ENCODE measurements at places on chromosomes 13 and 19.

DNA sequence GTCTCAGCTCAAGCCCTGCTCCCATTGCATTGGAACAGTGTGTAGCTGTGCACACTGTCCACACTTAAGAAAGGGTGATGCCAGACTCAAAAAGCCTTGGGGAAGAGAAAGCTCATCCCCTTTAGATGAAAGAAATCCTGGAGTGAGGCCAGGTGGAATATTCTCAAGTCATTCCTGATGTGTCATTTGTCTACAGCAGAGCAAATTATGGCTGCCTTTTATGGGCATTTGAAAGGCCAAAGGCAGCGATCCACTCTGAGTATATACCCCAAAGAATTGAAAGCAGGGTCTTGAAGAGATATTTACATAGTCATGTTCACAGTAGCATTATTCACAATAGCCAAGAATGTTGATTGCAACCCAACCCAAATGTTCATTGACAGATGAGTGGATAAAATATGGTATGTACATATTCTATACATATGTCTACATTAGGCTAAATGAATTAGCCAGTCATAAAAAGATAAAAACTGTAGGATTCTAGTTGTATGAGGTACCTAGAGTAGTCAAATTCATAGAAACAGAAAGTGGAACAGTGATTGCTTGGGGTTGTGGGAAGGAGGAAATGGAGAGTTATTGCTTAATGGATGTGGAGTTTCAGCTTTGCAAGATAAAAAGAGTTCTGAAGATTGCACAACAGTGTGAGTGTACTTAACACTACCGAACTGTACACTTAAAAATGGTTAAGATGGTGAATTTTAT is 214.9 kb downstream of the KCNRG start:
- DNase-seq = no peak

- DNase-seq = peak; percentile 78
Measured at GRCh38 chr13:44575741-44576350, at the start of gene TSC22D1. TSS of gene TSC22D1 (minus strand) at chr13:44576330. CDS start at chr13:44576074, 256 bp downstream.

GRCh38 chr13:72097568-72097967 is 230.6 kb upstream of the DACH1 start:
- no peak for DNase-seq

- DNase-seq = peak; percentile 4
Measured at GRCh38 chr19:44142059-44142433, 692 bp downstream of the ZNF234 start.

DNA sequence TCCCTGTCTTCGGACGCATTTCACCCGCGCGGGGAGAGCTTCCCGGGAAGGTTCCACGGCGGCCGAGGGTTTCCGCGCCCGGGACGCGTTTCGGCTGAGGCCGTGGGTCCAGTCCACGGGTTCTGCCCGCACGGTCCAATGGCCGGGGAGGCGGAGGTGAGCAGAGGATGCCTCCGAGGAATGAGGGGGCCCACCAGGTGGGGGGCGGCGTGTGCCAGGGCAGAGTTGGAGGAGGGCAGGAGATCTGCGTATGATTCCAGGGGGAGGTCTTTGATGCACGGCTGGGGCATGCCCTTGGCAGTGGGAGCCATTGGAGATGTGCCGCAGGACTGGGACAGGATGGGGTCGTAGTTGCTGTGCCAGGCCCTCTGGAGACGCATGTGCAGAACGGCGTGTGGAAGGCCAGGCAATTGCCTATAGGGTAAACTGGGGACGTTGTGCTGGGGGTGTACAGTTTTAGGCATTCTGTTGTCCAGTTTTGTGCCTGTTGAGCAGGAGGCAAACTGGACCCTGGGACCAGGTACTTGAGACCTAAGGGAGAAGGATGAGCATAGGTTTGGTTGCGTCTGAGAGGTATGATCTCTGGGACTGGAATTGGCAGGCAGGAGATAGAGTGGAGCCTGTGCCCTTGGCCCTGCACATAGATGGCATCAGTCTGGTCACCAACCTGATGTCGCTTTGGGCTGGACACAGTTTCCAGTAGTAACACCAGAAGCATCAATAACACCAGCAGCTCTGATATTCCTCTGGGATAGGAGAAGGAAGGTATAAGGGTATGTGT is 751 bp downstream of the ZNF584 start:
- no peak for DNase-seq
